NCI-H2227 treated with DMSO at 0.1 percent for 48 hours (cell line): ENCODE measurements at places on chromosomes 7 and 10.

DNA sequence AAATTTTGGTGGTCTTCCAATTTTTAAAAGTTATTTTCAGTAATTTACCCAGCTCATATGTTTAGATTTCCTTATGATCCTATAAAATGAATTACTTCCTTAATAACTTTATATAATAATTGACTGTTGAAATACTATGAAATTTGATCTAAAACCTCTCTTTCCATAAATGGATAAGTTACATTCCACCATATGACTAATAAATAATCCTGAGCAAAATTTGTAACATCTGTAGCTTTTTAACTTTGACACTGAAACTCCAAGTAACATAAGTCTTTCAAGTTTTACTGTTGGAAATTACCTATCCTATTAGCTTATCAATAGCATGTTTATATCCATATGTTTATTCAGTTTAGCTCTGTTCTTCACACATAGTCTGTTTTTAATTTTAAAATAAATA, 85.3 kb downstream of the HECTD2 start:
- DNase-seq, result no peak

DNA sequence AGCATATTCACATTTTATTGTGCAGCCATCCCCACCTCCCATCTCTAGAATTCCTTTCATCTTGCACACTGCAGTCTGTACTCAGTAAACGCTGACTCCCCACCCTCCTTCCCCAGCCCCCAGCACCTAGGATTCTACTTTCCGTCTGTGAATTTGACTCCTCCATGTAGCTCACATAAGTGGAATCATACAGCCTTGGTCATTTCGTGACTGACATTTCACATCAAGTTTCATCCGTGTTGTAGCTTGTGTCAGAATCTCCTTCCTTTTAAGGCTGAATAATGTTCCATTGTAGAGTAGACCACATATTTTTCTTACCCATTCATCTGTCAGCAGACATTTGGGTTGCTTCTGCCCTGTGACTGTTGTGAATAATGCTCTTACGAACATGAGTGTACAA, 26.2 kb upstream of the TCERG1L start:
- no peak for DNase-seq

- no peak for DNase-seq
Observed at GRCh38 chr10:68408898-68409518, 1.9 kb upstream of the RUFY2 start.

DNA sequence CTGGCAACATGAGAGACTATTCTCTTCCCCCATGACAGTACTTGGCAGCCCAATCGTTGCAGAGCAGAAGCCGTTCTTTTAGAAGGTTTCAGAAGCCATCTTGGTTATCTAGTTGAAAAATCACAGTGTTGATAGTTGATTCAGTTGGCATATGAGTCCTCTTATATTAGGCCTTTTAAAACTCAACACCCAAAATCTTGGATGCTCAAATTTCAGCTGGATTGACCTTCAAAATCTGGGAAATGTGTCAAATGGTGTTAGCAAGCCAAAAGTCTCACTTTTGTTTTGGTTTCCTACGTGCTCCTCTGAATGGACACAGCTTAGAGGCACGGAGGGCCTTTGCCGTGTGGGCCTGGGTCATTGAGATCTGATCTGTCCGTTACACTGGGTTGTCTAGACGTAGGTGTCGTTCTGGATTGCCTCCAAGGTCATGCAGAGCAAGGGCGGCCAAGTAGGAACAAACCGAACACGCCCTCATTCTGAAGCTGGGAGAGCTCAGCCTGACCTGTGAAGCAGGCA, 59.3 kb upstream of the BMPER start:
- no peak for DNase-seq

- DNase-seq, result no peak
Observed at GRCh38 chr7:28408105-28408959, 4.0 kb upstream of the CREB5 start.

- peak; percentile 38 for DNase-seq
Observed at GRCh38 chr7:32890010-32890792, 1.4 kb downstream of the KBTBD2 start.

GRCh38 chr7:120833546-120833945, 24.4 kb downstream of the TSPAN12 start:
- no peak for DNase-seq
